Left ventricle myocardium inferior (tissue), 1 donor: ENCODE measurements at places on chromosomes 6 and 20.

- DNase-seq = no peak
Observed at GRCh38 chr20:62700261-62700930, 8.2 kb upstream of the NTSR1 start.

DNA sequence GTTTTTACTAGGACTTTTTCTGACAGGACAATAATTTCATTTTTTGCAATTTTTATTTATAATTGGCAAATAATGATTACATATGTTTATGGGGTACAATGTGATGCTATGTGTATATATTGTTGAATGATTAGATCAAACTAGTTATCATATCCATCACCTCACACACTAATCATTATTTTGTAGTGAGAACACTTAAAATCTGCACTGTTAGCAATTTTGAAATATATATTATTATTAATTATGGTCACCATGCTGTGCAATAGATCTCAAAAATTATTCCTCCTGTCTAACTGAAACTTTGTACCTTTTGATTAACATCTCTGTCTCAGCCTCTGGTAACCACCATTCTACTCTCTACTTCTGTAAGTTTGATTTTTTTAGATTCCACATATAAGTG, 378.7 kb downstream of the PLCB1 start:
- DNase-seq = no peak

- no peak for DNase-seq
Observed at GRCh38 chr6:1485678-1486077, 96.3 kb downstream of the FOXF2 start.

GRCh38 chr6:100420711-100421110, 44.0 kb downstream of the SIM1 start:
- DNase-seq = no peak

- DNase-seq = no peak
Observed at GRCh38 chr6:7115543-7116231, 7.9 kb downstream of the RREB1 start.

DNA sequence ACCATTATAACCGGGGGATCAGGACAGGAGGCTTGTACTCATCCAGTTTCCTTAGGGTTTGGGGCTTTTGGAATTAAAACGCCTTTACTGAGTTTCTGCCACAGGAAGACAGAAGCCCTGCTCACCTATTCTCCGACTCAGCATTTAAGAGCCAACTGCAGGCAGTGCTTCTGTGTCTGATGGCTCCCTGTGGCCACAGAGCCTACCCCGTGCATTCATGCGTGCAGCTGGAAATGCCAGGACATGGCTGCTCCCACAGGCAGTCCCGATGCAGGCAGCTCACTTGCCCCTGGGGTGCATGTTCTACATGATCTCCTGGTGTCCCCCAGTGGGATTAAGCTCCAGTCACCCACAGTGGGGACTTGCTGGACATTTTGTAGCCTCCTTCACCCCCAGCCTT, 22.2 kb downstream of the ZNF831 start:
- no peak for DNase-seq

DNA sequence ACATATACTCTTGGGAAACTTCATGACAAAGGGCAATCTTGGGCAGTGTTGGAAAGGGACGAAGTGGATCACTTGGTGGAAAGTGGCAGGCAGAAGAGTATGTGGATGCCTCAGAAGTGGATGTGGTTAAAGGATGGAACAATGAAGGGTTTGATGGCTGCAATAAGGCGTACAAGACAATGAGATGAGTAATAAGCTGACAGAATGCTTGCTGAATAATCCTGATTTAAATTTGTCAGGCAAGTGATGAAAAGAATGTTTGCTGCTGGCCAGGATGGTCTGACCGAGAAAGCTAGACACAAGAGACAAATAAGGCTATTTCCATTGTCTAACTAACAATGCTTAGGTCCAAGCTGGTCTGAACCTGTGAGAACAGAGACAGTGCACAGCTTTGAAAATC, 61.6 kb upstream of the CEP85L start:
- no peak for DNase-seq

GRCh38 chr6:165159460-165159859, 149.9 kb downstream of the C6orf118 start:
- no peak for DNase-seq

DNA sequence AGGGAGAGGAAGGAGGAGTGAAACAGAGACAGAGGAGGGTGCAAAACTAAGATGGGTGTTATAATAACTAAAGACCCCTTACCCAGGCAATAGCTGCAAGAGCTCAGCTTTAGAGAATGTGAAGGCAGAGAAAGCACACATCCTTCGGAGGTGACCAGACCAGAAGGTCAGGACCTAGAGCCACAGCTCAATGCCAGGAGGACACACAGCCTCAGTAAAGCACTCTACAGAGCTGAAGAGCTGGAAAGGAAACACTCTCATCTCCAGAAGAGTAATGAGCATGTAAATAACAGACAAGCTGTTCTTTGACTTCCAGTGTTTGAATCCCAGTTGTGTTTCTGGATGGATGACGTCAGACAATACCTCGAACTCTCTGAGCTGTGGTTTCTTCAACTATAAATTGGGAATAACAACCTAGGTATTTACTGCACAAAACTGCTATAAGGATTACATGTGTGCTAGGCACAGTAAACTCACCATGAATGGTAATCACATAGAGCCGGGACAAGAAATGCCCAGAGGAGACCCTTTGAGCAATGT, 63.2 kb downstream of the MAP3K5 start:
- no peak for DNase-seq

GRCh38 chr6:132388291-132388690, 13.0 kb downstream of the MOXD1 start:
- DNase-seq = no peak

DNA sequence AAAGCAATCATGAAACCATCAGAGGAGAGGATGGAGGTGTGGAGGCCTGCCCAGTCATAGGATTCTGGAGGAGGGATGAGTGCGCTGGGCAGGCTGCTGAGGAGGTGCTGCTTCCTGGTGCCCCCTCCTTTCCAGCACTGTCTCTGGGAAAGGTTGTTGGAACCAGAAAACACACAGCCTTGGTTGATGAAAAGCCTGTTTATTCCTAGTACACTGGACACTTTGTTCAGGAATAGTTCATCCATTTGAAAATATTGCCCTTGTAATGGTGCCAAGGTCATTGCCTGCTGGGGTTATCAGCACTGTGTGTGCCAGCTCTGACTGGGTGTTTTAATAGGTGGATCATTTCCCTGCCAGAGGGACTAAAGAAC, 83.7 kb upstream of the ARMC2 start:
- DNase-seq = no peak

GRCh38 chr20:47606983-47607613, 105.4 kb downstream of the NCOA3 start:
- DNase-seq = no peak

GRCh38 chr6:149342525-149342924, 25.0 kb downstream of the TAB2 start:
- DNase-seq = no peak

DNA sequence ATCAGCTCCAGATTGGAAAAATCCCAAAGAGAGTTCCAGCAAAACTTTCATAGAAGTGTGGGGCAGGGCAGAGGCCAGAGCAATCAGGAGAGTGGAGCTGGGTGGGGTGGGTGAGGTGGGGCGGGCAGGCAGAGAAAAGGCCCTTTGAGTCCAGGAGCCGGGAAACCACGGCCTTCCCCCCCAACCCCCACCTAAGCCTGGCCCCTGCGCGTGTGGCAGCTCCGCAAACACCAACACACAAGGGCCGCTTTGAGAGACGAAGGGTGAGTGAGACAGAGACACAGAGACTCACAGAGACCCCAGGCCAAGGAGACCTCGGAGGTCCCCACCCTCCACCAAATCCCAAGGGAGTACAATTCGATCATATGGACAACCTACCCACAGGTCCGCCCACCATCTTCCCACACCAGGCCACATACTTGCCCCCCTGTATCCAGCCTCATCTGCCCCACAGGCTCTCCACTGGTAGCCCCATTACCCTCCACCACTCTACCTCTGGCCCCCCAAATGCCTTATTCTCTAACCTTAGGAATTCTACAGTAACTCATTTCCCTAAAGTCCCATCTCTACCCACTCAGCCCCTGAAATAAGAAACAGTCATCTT, 1.7 kb downstream of the COL11A2 start:
- no peak for DNase-seq

DNA sequence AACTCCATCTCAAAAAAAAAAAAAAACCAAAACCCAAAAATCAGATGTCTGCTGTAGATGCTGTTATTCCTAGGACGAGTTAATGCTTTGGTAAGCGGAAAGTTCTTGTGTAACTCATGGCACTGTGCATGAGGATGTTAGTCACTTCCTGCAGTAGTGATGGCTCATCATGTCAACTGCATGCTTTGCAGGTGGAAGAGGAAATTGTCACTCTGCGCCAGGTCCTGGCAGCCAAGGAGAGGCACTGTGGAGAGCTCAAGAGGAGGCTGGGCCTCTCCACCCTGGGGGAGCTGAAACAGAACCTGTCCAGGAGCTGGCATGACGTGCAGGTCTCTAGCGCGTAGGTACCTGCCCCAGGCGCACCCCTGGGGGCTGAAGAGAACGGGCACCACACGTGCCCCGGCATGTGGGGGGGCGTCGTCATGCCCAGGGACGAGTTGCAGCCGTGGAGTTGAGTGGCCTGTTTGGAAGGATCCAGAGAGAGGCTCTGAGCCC, 8.5 kb downstream of the TPD52L2 start:
- no peak for DNase-seq

DNA sequence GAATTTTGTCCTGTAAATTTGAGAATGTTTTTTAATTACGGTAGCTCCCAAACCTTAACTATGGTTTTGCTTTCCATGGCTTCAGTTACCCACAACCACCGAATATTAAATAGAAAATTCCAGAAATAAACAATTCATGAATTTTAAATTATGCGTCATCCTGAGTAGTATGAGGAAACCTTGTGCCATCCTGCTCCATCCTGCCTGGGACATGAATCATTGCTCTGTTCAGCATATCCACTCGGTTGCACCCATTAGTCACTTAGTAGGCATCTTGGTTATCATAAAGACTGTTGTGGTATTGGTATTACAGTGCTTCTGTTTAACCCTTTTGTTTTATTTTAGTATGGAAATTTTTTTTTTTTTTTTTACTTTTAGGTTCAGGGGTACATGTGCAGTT, 39.7 kb downstream of the KCNS1 start:
- no peak for DNase-seq

DNA sequence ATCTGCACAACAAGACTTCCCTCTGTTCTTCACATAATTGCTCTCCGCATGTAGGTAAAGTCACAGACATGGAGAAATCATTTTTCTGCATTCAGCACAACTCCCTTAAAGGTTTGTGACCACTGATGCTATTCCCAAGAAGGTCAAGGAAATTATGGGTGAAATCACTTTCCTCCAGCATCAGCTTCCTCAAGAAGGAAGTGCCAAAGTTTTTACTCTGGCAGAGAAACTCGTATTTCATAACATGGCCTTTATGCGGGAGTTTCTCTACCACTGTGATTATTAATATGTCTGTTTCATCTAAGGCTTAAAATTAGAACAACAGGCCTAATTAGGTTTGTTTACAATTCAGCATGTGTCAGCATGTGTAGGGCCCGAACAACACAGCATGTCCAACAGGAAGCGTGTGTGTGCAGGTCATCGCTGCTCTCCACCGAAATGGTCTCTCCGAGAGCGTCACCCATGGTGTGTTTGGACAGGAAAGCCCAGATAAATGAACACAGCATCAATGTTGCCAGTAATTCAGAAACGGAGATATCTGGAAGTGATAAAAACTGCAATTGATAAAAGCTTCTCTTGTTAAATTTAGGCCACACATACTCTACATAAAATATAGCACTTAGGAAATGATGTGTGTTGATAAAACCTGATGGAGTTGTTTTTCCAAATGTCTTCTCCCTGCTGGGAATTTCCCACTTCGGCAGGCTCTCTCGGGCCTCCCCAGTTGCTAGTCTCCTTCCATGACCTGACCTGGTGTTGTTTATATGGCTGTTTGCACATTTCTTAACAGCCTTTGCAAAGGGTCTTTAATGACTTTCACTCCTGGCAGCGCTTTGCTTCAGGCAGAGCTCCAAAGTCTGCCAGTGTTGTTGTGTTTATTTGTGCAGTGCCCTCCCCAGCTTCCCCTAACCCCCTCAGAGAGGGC, 265.1 kb upstream of the CEP162 start:
- DNase-seq = no peak

DNA sequence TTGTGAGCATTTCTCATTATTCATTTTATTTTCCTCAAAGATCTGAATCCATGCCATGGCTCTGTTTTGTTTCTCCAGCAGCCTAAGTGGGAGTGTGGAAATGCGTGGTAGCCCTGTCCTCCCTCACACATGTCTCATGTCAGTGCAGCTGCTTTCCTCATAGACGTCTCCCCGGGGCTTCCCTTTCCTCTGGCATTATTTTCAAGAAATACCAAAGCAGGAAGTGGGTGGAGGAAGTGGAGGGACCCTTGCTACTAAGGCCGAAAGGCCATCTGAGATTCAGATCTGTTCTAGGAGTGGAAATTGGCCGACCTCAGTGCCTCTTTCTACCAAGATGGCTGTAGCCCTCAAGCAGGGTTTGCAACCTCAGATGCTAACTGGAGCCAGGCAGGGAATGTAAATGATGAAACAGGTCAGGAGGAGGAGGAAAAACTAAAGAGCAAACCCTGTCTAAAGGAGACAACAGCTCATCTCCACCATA, 420.9 kb upstream of the PLCB4 start:
- DNase-seq = peak; percentile 35

DNA sequence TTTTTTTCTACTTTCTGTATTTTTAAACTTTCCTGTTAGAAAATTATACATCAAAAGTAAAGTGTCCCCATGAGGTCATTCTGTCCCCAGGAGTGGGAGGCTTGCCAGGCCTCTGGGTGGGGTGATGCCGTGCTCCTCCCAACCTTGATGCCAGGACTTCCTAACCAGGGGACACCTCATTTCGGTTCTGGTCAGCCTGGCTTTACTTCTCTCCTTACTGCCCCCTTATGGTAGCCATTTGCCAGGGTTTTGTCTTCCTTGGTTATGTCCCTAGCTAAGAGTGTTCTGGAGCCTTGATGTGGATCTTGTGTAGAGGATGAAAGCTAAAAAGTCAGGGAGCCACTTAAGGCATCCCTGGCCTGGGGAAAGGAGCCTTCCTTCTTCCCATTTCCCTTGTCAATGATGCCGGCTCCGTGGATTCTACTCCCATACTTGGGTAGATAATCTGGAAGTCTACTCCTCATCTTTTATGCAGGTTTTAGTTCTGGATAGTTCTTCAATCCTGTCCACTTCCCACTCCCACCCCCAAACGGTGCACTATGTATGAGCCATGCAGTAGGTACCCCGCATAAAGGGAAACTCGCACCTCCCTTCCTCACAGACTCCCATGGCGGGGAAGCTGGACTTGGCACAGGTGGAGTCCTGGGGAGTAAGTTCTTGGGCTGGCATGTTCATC, 164.1 kb upstream of the SALL4 start:
- DNase-seq = no peak
